ENCODE measurements at places on chromosomes 16 and 17.

DNA sequence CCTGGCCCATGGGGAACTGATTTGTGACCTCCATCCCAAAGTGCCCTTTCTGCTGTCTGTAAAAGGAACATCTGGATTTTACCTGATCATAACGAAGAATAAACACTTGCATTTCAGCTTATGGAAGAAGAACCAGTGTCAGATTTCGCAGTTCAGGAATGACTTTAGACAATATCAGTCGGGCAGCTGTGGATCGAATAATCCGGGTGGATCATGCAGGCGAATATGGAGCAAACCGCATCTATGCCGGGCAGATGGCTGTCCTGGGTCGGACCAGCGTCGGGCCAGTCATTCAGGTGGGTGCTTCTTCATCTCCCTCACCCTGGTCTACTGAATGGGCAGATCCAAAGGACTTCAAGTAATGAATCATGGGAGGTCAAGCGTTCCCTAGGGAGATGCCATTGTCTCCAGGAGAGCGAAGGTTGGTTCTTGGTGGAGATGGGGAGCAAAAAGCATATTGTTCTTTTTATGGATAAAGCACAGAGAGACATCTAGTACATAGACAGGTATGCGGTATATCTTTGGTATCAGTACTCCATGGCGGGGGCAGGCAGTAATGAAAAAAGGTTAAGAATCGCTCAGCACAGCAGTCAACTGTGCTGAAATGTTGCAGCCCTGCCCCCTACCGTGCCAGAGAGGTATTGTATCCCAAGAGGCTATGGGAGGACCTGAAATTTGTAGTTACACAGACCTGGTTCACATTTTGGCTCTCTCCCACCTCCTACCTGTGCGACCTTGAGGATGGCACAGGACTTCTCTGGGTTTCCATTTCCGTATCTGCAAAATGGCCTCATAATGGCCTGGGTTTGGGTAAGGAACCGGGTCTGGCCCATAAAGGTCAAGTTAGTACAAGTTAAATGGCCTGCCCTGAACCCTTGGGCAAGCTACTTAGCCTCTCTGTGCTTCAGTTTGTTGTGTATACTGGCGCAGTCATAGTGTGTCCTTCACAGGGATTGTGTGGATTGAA is 4.7 kb downstream of the COQ7 start:
- DNase-seq: peak; percentile 47

GRCh38 chr17:55121268-55121667 is 143.5 kb upstream of the HLF start:
- no peak for DNase-seq

DNA sequence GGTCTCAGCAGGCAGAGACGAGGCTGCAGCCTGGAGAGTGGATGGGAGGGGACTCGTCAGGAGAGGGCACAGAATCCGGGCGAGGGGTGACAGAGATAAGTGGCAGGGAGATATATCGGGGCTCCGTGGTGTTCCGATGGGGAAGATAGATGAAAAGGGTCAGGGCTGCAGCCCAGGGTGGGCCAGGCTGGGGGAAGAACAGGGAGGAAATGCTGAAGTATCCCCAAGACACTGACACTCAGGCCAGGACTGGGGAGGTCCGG is 2.1 kb downstream of the LGALS3BP start:
- no peak for DNase-seq

- DNase-seq: no peak
These were observed 139.6 kb downstream of the SKAP1 start for GRCh38 chr17:48290378-48290777.

- no peak for DNase-seq
These were observed 277.4 kb upstream of the XYLT1 start for GRCh38 chr16:17748044-17748719.

Data from fibroblast of skin of right biceps (primary cell).